ENCODE measurements at places on chromosomes 6 and 20.

GRCh38 chr6:22146931-22147701 is 149.7 kb downstream of the PRL start:
- no peak for DNase-seq

DNA sequence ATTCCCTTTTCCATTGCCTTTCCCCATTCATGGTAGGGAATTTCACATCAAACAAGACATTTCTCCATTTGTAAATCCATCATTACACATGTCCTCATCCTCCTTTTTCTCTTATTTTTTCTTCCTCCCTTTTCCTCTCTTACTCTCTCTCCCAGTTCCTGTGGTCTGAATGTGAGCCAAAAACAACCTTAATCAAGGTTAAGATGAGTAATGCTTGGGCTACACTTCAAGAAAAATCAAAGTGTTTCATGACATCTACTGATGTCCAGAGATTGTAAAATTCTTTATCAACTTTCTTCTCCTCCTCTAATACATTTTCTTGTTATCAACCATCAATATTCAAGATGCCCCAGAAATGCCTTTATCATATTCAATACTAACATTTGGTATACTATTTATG is 208.0 kb upstream of the PRND start:
- no peak for DNase-seq

- no peak for DNase-seq
Observed at GRCh38 chr6:157453978-157454377, 73.0 kb downstream of the ZDHHC14 start.

DNA sequence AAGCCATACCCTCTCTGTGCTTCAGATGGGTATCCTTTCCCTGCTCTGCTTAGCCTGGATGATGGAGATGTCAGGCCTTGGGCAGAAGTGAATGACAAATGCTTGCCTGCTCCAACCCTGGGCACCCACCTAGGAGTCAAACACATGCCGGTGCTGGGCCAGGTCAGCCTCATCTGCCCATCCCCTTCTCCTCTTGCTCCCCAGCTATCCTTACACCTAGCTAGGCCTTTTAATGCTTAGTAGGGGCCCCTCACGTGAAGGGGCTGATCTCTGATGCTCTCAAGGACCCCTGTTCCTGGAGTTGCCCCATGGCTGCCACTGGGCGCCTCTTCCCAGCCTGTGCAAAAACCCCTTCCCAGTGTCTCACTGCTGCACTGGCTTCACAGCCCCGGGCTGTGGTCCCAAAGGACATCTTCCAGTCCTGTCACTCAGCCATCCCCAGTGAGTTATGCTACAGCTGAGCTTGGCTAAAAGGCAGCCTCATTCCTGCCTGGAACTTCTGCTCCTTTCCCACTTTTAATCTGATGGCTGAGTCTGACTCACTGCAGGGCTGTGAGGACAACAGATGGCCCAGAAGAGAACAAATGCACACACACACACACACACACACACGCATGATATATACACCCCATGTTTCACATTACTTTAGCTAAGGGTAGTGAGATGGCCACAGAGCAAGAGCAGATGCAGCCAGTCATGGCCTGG is 12.8 kb upstream of the SDCBP2 start:
- no peak for DNase-seq

DNA sequence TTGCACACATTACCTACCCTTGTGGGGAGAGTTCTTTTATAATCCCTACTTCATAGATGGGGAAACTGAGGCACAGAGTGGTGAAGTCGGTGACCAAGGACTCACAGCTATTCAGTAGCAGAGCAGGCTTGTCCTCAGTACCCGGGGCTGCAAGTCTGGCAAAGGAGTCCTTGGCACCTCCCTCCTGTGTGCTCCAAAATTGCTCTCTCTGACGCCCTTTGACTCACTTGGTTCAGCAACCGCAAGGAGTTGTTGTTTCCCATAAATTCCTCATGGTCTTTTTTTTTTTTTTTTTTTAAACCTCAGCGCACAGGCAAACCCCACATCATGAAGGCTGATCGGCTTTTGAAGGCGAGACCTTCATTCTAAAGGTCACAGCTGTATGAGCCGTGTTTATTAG is 143.2 kb downstream of the CEBPB start:
- DNase-seq = no peak

GRCh38 chr20:51385646-51386530 is 156.6 kb downstream of the NFATC2 start:
- no peak for DNase-seq

GRCh38 chr6:12791371-12791770 is 74.8 kb downstream of the PHACTR1 start:
- DNase-seq = no peak

- no peak for DNase-seq
Observed at GRCh38 chr20:38143646-38144554, 21.2 kb downstream of the TGM2 start.

DNA sequence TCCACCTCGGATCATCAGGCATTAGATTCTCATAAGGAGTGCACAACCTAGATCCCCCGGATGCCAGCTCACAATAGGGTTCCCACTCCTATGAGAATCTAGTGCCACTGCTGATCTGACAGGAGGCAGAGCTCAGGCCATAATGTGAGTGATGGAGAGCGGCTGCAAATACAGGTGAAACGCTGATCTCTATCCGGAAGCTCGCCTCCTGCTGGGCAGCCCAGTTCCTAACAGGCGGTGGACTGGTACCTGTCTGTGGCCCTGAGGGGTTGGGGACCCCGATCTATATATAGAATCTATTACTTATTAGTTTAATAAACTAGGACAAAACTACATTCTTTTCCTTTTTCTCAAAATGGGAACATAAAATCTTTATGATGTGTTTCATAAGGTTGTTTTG is 741.9 kb downstream of the RFPL4B start:
- DNase-seq = no peak

- no peak for DNase-seq
Observed at GRCh38 chr6:138957484-138957883, 30.6 kb downstream of the REPS1 start.

DNA sequence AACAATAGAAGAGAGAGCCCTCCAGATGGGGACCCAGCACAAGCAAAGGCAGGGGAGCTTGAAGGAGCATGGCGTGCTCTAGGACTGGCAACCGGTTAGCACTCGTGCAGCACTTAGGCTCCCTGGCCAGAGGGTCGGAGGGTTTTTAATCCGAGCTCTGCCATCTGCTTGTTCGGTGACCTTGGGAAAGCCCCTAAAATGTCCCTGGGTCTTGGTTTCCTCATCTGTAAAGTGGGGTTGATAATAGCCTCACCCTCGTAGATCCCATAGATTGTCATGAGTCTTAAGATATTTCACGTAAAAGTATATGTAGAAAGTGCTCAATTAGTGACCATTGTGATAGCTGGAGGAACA is 16.6 kb upstream of the HCK start:
- no peak for DNase-seq

DNA sequence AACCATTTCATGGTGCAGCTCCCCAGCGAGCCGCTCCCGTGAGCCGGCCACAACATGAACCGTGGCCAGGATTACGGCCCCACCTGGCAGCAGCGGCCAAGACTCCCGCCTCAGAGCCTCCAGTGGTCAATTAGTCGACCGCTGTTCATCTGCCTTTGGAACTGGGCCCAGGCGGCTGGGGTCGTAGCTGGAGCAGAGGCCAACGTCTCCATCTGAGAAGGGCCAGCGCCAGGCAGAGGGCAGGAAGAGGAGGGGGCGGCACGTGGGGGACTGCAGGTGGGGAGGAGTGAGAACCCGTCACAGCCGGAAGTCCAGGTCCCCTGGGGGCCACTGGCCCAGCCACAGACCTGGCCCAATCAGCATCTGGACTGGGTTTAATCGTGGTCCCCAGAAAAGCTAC is 184.3 kb downstream of the TAF4 start:
- no peak for DNase-seq

GRCh38 chr6:5565971-5566370 is 304.7 kb downstream of the FARS2 start:
- DNase-seq = no peak

DNA sequence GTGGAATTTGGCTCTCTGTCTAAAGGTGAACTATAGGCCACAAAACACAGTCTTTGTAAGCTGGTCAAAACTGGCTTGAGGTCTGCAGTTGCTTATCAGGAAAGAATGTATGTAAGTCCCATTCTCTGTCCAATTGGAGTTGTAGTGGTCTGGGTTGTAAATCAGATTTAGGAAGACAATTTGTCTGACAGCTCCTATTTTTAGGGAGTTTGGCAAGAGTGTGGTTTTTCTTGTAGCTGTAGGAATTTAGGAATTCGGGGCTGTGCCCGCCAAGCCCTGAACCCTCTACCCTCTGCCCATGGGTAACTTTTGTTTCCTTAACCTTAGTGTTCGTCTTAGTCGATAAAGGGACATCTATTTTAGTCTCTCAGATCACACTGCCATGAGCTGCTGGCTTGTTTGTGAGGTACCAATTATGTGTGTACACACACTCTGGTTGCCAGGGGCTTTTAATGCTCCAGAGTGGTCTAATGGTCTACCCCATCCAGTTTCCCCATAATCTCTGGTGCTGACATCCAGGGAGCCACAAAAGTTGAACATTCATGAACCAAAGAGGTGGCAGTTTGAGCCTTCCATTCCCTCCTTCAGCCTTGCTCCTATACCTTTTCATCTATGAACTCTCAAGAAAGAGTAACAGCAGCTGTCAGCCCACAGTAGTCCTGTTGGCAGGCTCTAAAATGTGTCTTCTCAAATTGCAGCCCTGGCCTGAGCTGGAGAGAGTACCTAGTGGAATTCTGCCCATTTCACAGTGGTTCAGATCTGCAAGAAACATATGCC is 93.0 kb downstream of the ANKRD6 start:
- DNase-seq = no peak

- DNase-seq = no peak
Observed at GRCh38 chr6:137223370-137224131, 4.4 kb upstream of the IFNGR1 start.

- DNase-seq = no peak
Observed at GRCh38 chr20:12827816-12828385, 180.9 kb upstream of the SPTLC3 start.

- DNase-seq = no peak
Observed at GRCh38 chr20:4961746-4962145, 39.6 kb downstream of the SLC23A2 start.
